Endodermal cell (in vitro differentiated cells): ENCODE measurements at places on chromosomes 1 and 21. TPM values are rescaled to one million over a fixed set of nuclear protein-coding genes. Genes with fewer than 3 reads are reported as not detected.

GRCh38 chr1:16960560-16961296 lies 19.7 kb downstream of the MFAP2 start:
- peak overlapping the region; percentile 71 for H3K4me3 ChIP-seq
- peak; percentile 98 for DNase-seq
- no peaks in the 10 kb centered on the region for H3K27me3 ChIP-seq
- no peaks in the 10 kb centered on the region for H3K4me1 ChIP-seq

DNA sequence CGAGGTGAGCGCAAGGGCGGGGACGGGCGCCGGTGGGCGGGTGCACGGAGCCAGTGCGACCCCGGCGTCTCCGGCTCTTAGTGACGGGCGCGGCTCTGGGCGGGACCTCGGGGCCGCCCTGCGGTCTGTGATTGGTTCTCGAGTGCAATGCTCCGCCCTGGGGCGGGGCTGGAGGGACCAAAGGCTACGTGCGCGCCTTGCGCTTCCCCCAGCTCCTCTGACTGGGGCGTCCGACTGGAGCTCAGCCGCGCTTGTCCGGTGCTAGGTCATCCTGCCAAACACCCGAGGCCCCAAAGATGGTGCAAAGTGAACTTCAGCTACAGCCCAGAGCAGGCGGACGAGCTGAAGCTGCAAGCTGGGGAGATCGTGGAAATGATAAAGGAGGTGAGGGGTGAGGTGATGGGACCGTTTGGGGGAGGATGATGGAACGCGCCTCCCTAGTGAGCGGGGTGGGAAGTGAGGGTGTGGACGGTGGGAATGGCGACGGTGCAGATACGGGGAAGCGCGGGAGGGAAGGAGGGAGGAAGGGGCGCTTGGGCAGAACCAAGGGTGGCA lies 811 bp downstream of the SH3D21 start:
- H3K27ac ChIP-seq, result no peak overlapping the region
- H3K4me3 ChIP-seq, result peak overlapping the region; percentile 89
- H3K4me1 ChIP-seq, result peaks cover 13% of the 10 kb centered on the region
- no peaks in the 10 kb centered on the region for H3K27me3 ChIP-seq
- peaks cover 37% of the 10 kb centered on the region for H3K36me3 ChIP-seq

- no peaks in the 10 kb centered on the region for H3K4me1 ChIP-seq
- H3K27me3 ChIP-seq, result peaks cover 16% of the 10 kb centered on the region
- H3K27ac ChIP-seq, result no peak overlapping the region
- DNase-seq, result peak; percentile 35
- no peak overlapping the region for H3K4me3 ChIP-seq
- H3K36me3 ChIP-seq, result no peaks in the 10 kb centered on the region
Observed at GRCh38 chr21:45581322-45581712, 39.1 kb upstream of the SLC19A1 start.

RXFP4 gene
- not detected in 3 replicates for total RNA-seq

- no peak for DNase-seq
- H3K36me3 ChIP-seq, result no peaks in the 10 kb centered on the region
- no peak overlapping the region for H3K27ac ChIP-seq
- no peaks in the 10 kb centered on the region for H3K27me3 ChIP-seq
Observed at GRCh38 chr21:45873418-45873817, 108.2 kb upstream of the COL6A1 start.

GRCh38 chr1:156053768-156054499 lies at the start of gene UBQLN4:
Gene UBQLN4 (minus strand): TSS chr1:156053798. CDS start chr1:156053701, 97 bp downstream.
- H3K27ac ChIP-seq, result peak within 1 kb of the TSS; percentile 100
- peak; percentile 96 for DNase-seq
- peak within 1 kb of the TSS; percentile 96 for H3K4me3 ChIP-seq
- H3K36me3 ChIP-seq, result peaks cover 35% of the 10 kb centered on the region
- H3K27me3 ChIP-seq, result no peaks in the 10 kb centered on the region
- peaks cover 4% of the 10 kb centered on the region for H3K4me1 ChIP-seq

DNA sequence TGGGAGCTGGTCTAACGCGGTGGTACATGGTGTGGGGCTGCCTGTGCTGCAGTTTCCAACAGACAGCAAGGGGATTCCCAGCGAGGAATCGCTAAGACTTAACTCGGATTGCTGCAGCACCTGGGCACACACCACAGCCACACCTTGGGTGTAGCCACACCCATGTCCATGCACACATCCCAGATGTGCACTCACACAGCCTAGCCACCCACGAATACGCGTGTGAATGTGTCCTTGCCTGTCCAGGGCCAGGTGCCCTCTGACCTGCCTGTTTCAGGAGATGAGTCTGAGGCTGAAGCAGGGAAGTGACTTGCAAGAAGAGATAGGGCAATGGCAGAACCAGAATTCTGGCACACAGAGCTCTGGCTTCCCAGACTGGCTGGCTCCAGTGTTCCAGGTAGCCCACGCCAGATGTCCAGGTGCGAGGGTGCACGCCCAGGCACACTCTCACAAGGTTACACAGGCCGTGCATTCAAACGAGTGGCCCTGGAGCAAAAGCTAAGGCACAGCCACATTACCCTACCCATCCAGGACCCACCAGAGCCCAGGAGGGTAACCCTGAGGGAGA lies 272.7 kb downstream of the TRABD2B start:
- no peaks in the 10 kb centered on the region for H3K36me3 ChIP-seq
- no peak for DNase-seq
- H3K27ac ChIP-seq, result no peak overlapping the region
- peak overlapping the region; percentile 58 for H3K4me3 ChIP-seq
- H3K27me3 ChIP-seq, result peaks cover 86% of the 10 kb centered on the region

DNA sequence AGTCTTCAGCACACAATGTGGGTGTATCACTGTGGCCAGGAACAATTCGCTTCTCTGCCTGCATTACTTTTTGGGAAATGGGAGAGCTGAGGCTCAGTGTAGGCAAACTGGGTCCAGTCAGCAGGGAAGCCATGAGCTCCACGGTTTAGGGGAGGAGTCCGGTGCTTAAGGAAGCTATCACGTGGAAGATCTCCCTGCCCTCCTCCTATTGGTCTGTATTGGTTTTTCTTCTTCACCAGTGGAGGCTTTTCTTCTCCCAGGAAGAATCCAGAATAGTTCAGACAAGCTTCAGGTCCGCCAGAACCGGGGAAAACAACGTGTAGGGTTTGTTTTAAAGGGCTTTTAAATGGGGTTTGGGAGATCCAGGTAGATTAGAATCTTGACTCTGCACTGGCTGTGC lies 156.2 kb upstream of the CAMK1G start:
- H3K36me3 ChIP-seq, result no peaks in the 10 kb centered on the region
- H3K4me3 ChIP-seq, result no peak overlapping the region
- H3K27me3 ChIP-seq, result peaks cover 11% of the 10 kb centered on the region
- no peak for DNase-seq
- peaks cover 13% of the 10 kb centered on the region for H3K4me1 ChIP-seq

- no peak overlapping the region for H3K27ac ChIP-seq
- peaks cover 30% of the 10 kb centered on the region for H3K27me3 ChIP-seq
- peak overlapping the region; percentile 91 for H3K4me3 ChIP-seq
- H3K4me1 ChIP-seq, result no peaks in the 10 kb centered on the region
- H3K36me3 ChIP-seq, result no peaks in the 10 kb centered on the region
Observed at GRCh38 chr1:26034504-26035202, 11.3 kb downstream of the SLC30A2 start.

- H3K27me3 ChIP-seq, result no peaks in the 10 kb centered on the region
- no peaks in the 10 kb centered on the region for H3K4me1 ChIP-seq
Observed at GRCh38 chr1:235304549-235305451, 23.2 kb downstream of the ARID4B start.

S100A7 gene
- not detected in 2 replicates for total RNA-seq

DNA sequence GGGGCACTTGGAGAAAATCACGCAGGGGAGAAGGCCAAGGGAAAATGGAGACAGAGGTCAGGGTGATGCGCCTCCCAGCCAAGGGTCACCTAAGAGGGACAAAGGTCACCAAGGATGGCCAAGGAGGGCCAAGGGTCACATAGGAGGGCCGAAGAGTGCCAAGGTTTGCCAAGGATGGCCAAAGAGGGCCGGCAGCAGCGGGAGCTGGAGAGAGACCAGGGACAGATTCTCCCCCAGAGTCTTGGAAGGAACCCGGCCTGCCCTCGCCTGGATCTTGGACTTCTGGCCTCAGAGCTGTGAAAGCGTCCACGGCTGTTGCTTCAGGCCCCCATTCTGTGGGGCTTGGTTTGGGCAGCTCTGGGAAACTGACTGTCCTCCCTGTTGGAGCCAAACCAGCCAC lies 25.6 kb upstream of the ARHGEF16 start:
- H3K4me1 ChIP-seq, result no peaks in the 10 kb centered on the region
- H3K4me3 ChIP-seq, result no peak overlapping the region
- H3K27ac ChIP-seq, result no peak overlapping the region

- H3K4me3 ChIP-seq, result no peak overlapping the region
- H3K4me1 ChIP-seq, result no peaks in the 10 kb centered on the region
- peaks cover 38% of the 10 kb centered on the region for H3K36me3 ChIP-seq
- H3K27me3 ChIP-seq, result no peaks in the 10 kb centered on the region
- no peak overlapping the region for H3K27ac ChIP-seq
Observed at GRCh38 chr1:2516124-2516523, 10.3 kb downstream of the PANK4 start.

DNA sequence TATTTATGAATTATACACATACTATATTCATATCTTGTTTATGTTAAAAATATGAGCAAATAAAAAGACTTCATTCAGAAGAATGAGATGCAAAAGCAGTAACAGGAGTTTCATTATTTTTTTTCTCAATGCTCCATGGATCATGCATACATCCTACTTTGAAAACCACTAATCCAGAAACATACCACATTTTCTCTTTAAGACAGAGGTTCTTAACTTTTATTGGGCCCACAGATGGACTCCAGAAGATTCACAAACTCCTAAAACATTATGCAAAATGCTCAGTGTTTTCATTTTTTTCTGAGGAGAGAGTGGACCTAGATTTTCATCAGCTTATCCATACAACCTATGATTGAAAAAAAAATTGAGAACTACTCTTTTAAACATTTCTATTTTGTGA lies 227.8 kb downstream of the DNM3 start:
- no peak overlapping the region for H3K4me3 ChIP-seq
- H3K27ac ChIP-seq, result no peak overlapping the region
- H3K4me1 ChIP-seq, result no peaks in the 10 kb centered on the region

DNA sequence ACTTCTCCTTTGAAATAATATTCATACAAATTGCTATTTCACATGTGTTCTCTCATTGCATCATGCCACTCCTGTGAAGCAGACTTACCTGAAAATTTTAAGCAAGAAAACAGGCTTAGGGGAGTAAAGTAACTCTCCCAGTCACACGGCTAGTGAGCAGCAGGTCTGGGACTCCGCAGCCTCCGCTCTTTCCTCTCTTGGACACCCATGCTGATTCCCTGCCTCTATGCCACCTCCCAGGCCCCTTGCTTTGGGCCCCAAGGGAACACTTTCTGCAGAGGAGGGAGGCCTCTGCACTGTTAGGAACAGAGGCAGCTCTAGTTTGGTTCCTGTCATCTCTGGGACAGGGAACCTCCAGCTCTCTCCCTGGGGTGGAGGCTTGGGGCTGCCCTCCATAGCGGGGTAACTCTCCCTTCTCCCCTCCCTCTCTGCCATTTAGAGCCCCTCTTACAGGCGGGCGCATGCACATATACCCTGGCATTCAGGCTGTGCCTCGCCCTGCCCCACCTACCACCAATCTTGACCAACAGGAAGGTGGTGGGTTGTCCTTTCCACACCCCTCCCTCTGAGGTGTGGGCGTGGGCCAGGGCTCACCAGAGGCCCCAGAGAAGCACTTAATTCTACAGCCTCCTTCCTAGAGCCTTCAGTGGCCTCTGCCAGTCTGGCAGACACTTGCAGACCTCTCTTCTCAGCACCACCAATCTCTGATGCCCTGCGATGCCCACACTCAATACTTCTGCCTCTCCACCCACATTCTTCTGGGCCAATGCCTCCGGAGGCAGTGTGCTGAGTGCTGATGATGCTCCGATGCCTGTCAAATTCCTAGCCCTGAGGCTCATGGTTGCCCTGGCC lies at the start of gene RXFP4:
RXFP4 (plus strand) TSS at position 646 of the 852 bp plus-strand sequence; CDS start at position 718, 72 bp downstream.
- peaks cover 3% of the 10 kb centered on the region for H3K36me3 ChIP-seq
- no peaks in the 10 kb centered on the region for H3K4me1 ChIP-seq
- no peak within 1 kb of the TSS for H3K27ac ChIP-seq
- H3K27me3 ChIP-seq, result no peaks in the 10 kb centered on the region
- H3K4me3 ChIP-seq, result no peak within 1 kb of the TSS

GRCh38 chr1:53689736-53690326 lies 49.1 kb downstream of the GLIS1 start:
- H3K4me1 ChIP-seq, result peaks cover 15% of the 10 kb centered on the region
- DNase-seq, result no peak
- no peaks in the 10 kb centered on the region for H3K27me3 ChIP-seq
- no peak overlapping the region for H3K4me3 ChIP-seq
- no peak overlapping the region for H3K27ac ChIP-seq

CAPN9 gene
- total RNA-seq, result 1.1 and 1.5 TPM in 2 replicates

DNA sequence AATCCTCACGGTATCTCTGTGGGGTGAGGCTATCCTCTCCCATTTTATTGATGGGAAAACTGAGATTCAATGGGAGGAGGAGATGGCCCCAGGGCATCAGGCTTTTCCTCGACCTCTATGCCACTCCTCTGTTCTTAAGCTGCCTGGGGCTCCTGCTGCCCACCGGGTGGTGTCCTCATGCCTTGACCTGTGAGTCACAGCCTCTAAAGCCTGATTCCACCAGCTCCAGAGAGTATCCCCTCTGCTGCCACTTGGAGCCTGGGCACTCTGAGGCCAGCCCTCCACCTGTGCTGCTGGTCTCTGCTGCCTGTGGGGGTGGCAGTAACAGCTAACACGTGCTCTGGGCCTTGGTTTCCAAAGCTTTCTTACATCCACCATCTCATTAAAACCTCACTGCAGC lies 241.2 kb downstream of the TRABD2B start:
- no peak overlapping the region for H3K27ac ChIP-seq
- DNase-seq, result peak; percentile 61
- H3K4me3 ChIP-seq, result no peak overlapping the region
- no peaks in the 10 kb centered on the region for H3K36me3 ChIP-seq
- H3K4me1 ChIP-seq, result peaks cover 6% of the 10 kb centered on the region

FAAP20 gene
- 126 and 128 TPM in 2 replicates for total RNA-seq

CLDN19 gene
- total RNA-seq, result 28.3 to 34.3 TPM (median 31.6 TPM) in 3 replicates
